Activated naive CD4-positive, alpha-beta T cell treated with Interleukin-2 at 50 U/mL for 16 hours (primary cell): ENCODE measurements at places on chromosomes 12 and 14.

DNA sequence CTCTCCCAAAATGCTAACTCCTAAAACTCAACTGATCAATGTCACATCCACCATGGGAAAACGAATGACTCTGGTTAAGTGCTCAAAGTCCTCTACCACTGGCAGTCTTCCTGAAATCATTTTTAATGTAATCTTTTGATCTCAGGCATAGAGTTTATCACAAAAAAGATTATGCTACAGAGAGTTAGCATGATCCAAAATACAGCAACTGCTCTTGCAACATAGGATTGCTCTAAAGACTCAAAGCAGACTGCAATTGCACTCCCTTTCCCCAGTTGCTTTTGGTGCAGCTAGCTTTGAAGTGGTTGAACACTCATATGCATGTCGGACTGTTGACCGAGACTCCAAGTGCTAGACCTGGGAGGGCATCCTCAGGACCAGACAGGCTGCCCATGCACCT is 109.3 kb downstream of the C12orf42 start:
- no peak for DNase-seq

- DNase-seq, result no peak
Measured at GRCh38 chr14:86847140-86847539, 1145.8 kb downstream of the GALC start.

- peak; percentile 32 for DNase-seq
Measured at GRCh38 chr14:35333797-35334743, 41.9 kb downstream of the PSMA6 start.

DNA sequence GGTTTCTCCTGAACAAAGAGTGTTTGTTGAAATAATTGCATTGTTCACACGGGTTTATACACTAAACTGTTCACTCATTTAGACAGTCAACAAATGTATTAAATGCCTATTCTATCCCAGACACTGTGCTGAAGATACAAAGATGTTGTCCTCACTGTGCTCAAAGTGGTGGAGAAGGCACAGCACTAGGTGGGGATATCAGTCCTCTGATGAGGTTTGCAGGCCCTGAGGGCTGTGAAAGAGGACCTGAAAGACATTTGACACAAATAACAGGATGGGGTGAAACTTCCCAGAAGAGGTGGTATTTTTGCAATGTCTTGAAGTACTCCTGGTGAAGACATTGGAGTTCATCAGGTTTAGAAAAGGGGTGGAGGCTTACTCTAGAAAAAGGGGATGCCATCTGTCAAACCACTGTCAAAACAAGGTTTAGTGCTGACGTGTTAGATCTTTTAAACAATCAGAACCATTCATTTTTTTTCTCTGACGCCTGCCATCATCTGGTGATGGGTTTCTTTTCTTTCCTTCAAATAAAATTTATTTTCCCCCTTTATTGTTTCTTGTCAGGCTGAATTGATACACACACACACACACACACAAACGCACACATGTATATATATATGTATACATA is 69.5 kb downstream of the ACSS3 start:
- no peak for DNase-seq

- no peak for DNase-seq
Measured at GRCh38 chr14:31977001-31977556, 100.0 kb upstream of the ARHGAP5 start.

DNA sequence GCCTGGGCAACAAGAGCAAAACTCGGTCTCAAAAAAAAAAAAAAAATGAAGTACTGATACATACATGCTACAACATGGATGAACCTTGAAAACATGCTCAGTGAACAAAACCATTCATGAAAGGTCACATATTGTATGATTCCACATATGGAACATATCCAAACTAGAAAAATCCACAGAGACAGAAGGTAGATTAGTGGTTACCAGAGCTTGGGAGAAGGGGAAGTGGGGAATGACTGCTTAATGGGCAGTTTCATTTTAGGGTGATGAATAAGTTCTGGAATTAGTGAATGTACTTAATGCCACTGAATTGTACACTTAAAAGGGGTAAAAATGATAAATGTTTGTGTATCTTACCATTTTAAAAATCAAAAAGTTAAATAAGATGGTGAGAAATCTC is 2.7 kb downstream of the ITGB7 start:
- no peak for DNase-seq

DNA sequence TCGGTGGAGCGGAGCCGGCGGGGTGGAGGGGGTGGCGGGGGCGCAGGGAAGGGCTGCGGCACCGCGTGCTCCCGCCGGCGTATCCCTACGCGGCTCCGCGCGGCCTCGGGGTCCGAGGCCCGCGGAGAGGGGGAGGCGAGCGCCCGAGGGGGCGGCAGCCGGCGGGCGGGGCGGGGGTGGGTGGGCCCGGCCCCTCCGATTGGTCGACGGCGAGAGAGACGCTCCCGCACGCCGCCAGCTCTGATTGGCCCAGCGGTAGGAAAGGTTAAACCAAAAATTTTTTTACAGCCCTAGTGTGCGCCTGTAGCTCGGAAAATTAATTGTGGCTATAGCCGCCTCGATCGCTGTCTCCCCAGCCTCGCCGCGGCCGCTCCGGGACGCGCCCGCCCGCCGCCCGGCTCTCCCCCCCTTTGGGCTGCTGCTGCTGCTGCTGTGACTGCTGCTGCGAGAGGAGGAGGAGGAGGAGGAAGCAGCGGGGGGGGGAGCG is at the start of gene FOXG1:
FOXG1 (plus strand) TSS at position 319 of the 487 bp plus-strand sequence. CDS start 493 bp downstream, outside the sequence.
- DNase-seq, result no peak

DNA sequence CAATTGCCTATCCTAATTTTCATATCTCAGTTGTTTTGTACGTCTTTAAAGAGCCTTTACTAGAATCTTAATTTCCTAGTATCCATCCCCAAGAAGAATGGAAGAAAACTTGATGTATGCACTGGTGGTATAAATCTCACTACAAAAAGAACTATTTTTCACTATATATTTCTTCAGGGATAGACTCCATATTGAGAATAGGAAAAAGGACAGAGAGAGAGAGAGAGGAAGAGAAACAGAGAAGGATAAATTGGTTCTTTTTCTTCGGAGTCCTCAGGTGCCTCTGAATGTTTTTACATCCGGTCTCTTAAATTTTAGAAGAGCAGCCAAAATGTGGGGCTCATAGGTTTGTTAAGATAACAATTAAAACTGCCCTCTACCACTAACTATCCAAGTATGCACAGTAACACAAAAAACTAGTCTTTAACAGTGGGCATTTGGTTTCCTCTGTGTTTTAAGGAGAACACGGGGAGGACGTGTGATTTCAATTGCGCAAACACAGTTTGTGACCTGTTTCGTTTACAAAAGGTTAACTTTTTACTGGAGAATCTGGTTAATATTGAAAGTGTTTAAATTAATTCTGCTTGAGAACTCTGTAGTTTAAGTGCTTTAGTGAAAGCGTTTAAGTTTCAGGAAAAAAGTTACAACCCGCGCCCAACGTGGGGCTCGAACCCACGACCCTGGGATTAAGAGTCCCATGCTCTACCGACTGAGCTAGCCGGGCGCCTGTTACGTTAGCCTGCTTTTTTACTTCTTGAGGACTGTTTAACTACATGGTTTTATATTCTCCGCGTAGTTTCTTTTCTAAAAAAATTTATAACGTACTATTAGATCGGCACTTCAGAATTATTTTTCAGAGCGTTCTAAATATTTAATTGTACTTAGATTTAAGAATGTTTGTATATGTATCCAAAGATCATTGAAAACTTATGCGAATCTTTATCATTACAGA is 5.1 kb upstream of the PSMA3 start:
- DNase-seq, result peak; percentile 78

DNA sequence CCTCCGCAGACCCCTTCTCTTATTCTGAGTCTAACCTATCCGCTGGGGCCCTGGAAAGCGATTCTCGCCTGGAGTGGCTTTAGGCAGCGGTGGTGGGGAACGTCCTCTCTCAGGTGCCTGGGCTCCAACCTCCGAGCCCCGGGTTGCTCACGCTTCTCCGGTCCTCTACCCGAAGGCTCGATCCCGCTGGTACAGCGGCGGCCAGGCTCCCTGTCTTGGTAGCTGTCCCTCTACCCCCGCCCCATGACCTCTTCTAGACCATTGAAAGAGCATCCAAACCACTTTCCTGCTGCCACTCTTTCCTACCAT is 505 bp upstream of the HEBP1 start:
- no peak for DNase-seq

- DNase-seq, result no peak
Measured at GRCh38 chr12:99110868-99111267, 465.8 kb downstream of the APAF1 start.

DNA sequence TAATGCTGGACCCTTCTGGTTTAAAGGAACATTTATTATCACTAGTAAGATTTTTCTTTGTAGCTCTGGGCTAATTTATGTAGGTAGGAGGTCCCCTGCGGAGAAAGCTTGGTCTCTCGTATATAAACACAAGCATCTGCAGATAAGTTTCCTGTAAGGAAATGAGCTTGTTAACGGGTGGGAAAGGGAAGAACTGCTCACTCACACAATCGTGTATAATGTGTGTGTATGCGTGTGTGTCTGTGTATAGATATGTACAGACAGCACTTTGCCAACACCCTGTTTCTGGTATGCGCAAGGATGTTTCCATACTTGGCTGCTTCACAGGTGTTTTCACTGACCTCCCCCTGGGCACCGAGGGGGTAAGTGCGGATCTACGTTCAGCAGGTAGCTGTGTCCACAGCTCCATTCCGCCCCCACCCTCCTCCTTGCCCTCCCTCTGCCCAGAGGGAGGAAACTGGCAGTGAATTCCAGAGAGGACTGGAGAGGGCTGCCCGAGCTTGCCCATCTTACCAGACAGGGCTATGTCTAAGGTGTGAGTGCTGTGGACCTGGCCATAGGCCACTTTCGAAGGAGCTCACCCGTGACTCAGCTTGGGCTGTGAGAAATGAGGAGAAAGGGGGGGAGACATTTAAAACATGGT is 65.2 kb downstream of the NINJ2 start:
- no peak for DNase-seq

GRCh38 chr12:93780101-93780641 is 103.0 kb downstream of the CRADD start:
- DNase-seq, result no peak

GRCh38 chr14:96581026-96581425 is 78.8 kb downstream of the PAPOLA start:
- no peak for DNase-seq

GRCh38 chr14:101070540-101071492 is 167.3 kb upstream of the RTL1 start:
- no peak for DNase-seq

DNA sequence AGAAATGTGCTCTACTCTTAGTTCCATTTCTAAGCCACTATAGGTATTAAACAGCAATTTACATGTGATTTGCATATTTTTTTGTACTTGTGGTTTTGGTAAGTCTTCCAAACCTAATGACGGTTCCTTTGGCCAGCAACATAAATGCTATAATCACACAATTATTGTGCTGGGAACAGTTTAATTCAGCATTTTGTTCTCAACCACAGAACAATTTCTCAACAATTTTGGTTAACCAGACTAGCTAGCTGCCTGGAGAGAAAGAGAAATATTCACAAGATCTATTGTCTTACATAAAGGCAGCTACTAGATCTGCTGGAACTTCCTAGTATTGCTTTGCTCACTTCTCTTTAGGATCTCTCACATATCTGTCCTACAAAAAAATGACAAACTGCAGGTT is 265.3 kb downstream of the SOX5 start:
- no peak for DNase-seq
